Right lobe of liver (tissue), 6 donors: ENCODE measurements at places on chromosomes 2 and 18. TPM values are rescaled to one million over a fixed set of nuclear protein-coding genes. Genes with fewer than 3 reads are reported as not detected.

GRCh38 chr2:97834610-97835009 lies 121.2 kb downstream of the ZAP70 start:
- H3K27ac ChIP-seq: no peak overlapping the region
- no peaks in the 10 kb centered on the region for H3K27me3 ChIP-seq
- no peak overlapping the region for H3K4me3 ChIP-seq
- H3K4me1 ChIP-seq: peaks cover 4% of the 10 kb centered on the region

DNA sequence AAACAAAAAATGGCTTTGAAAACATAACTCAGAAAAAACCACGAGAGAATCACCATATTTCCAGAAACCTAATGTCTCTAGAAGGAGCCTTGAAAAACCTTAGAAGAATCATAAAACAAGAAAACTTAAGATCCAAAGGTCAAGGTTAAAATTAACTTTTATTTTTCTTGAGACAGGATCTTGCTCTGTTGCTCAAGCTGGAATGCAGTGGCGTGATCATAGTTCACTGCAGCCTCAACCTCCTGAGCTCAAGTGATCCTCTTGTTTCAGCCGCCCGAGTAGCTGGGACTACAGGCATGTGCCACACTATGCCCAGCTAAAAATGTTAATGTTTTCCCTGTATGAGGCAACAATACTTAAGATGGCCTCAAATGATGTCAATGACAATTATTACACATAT lies 254.2 kb upstream of the SESTD1 start:
- H3K27me3 ChIP-seq: no peaks in the 10 kb centered on the region
- H3K4me3 ChIP-seq: no peak overlapping the region
- no peaks in the 10 kb centered on the region for H3K36me3 ChIP-seq
- no peak overlapping the region for H3K27ac ChIP-seq

DNA sequence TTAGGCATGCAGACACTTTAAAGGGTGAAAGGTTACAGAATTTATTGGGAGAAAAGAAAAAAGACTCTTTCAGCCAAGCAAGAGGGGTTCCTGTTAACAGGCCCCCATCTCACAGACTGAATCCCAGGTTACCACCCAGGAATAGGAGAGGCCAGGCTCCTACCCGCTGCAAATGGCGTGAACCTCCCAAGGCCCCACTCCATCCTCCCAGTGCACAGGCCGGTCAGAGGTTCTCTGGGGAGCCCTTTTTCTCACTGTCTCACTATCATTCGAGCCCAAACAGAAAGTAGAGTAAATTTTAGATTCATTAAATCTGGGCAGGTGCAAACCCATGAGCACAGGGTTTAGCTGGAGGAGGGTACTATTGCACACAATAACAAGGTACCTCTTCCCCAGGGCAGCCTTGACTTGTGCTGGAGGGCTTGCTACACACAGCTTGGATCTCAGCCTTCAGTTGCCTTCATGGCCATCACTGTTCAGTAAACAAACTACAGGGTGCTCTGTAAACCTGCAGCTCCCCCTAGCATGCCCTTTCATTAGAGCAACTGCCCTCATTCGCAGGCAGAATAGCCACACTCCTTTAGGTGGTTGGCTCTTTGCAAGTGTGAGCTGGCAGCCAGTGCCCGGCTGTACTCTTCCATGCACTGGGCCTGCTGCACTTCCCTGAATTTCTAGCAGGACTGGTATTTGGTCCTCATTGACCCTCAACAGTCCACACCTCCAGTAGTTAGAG lies 7.3 kb upstream of the PLEK start:
- H3K36me3 ChIP-seq: no peaks in the 10 kb centered on the region
- H3K27me3 ChIP-seq: no peaks in the 10 kb centered on the region
- H3K27ac ChIP-seq: no peak overlapping the region
- H3K4me3 ChIP-seq: no peak overlapping the region
- DNase-seq: peak; percentile 50
- H3K4me1 ChIP-seq: peaks cover 5% of the 10 kb centered on the region

The NETO1 gene
- not detected for total RNA-seq

The ATG16L1 gene
- total RNA-seq: 18.8 TPM

The IL1RL1 gene
- total RNA-seq: 2.0 TPM

The HOXD3 gene
- total RNA-seq: not detected

The HOXD13 gene
- total RNA-seq: not detected

GRCh38 chr18:25057491-25058050 lies 294.4 kb downstream of the ZNF521 start:
- DNase-seq: no peak
- no peaks in the 10 kb centered on the region for H3K36me3 ChIP-seq
- no peaks in the 10 kb centered on the region for H3K4me1 ChIP-seq
- no peak overlapping the region for H3K4me3 ChIP-seq

The SERPINB12 gene
- not detected for total RNA-seq

The SLC40A1 gene
- 289 TPM for total RNA-seq

DNA sequence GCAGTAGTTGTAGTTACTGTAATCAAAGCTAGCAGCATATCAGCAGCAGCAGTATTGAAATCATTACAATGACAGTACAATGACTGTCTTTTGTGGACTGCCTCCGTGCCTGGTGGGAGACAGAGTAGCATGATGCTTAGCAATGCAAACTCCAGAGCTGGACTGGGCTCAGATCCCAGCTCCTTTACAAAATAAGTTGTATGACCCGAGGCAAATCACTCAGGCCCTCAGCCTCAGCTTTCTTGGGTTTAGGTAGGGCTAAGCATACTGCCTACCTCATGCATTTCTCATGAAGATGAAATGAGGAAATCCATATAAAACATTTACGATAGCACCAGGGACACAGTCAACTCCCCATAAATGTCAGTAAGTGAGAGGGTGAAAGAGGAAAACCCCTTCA lies 170.7 kb downstream of the TTC32 start:
- no peaks in the 10 kb centered on the region for H3K27me3 ChIP-seq
- no peaks in the 10 kb centered on the region for H3K36me3 ChIP-seq
- no peak overlapping the region for H3K4me3 ChIP-seq
- DNase-seq: no peak
- H3K27ac ChIP-seq: no peak overlapping the region
- H3K4me1 ChIP-seq: no peaks in the 10 kb centered on the region

The FKBP1B gene
- total RNA-seq: 11.0 TPM

- DNase-seq: peak; percentile 76
- peak overlapping the region; percentile 99 for H3K4me3 ChIP-seq
- H3K27ac ChIP-seq: peak overlapping the region; percentile 98
- peaks cover 12% of the 10 kb centered on the region for H3K36me3 ChIP-seq
- no peaks in the 10 kb centered on the region for H3K4me1 ChIP-seq
Measured at GRCh38 chr2:85537600-85538506, 1.1 kb upstream of the MAT2A start.

DNA sequence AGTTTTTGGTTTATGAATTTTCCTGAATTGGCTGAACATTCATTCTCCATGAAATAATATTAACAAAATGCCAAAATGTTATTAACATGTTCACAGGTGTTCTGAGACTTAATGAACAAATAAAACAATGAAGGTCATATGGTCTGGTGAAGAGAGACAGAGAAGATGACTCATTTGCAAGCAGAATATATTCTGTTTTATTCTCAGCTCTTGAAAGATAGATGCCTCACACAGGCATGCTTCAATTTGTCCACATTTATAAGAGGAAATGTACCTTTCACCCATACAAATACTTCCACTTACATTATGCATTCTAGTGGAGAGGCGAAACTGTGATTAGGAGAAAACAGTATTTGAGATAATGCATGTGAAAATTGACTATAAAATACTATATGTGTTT lies 75.4 kb upstream of the PGAP1 start:
- no peak overlapping the region for H3K4me3 ChIP-seq
- H3K27me3 ChIP-seq: no peaks in the 10 kb centered on the region
- H3K4me1 ChIP-seq: peaks cover 4% of the 10 kb centered on the region
- no peak overlapping the region for H3K27ac ChIP-seq

The RAB27B gene
- total RNA-seq: 0.68 TPM

GRCh38 chr2:224449212-224450147 lies 47.6 kb upstream of the FAM124B start:
- no peak overlapping the region for H3K4me3 ChIP-seq
- DNase-seq: no peak
- H3K27me3 ChIP-seq: no peaks in the 10 kb centered on the region
- H3K27ac ChIP-seq: peak overlapping the region; percentile 77
- H3K36me3 ChIP-seq: no peaks in the 10 kb centered on the region

DNA sequence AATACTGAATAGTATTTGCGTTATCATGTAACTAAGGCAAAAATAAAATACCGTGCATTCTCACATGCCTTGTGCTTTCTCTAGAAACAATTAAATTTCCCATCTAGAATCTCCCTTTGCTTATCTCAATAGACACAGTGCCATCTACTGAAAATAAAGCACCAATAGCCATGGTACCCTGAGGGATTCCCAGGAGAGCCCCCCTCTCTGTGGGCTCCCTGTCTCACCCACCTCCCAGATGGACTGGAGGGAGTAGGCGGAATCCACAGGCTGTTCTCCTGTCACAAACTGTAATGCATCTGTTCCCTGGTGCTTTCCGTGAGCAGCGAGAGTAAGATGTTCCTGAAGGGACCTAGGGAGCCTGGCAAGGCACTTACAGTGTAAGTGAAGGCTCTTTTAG lies 112.4 kb upstream of the UPP2 start:
- no peak for DNase-seq
- no peak overlapping the region for H3K27ac ChIP-seq
- H3K4me1 ChIP-seq: no peaks in the 10 kb centered on the region
- no peak overlapping the region for H3K4me3 ChIP-seq
- no peaks in the 10 kb centered on the region for H3K27me3 ChIP-seq
- no peaks in the 10 kb centered on the region for H3K36me3 ChIP-seq

DNA sequence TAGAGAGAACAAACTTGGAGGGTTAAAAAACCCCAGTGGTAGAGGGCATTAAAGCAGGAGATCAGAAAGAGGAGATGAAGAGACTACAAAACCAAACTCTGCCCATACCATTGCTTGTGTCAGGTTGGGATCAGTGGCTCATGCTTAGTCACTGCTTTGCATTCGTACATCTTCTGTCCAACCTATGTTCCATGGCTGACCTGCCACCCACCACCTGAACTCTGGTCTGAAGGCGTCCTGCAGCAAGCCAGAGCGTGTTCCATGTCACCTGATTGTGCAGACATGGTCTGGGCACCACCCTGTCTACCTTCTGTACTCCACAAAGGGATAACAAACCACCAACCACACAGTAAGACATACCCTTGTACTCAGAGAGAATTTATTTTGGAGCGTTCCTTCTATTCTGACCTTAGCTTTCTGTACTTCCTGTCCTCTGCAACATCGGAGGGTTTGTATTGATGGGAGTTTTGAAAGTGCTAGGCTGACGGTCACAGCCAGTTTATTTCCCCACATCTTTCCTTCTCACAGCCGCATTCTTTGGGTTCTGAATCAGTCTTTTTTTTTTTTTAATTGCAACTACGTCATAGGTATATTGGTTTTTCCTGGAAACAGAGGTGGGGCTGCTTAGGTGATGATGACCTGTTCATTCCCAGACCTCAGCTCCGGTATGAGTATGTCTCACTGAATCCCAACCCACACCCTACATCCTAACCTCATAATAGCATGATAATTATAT lies 88.3 kb downstream of the SOWAHC start:
- no peaks in the 10 kb centered on the region for H3K27me3 ChIP-seq
- H3K4me1 ChIP-seq: peaks cover 11% of the 10 kb centered on the region
- H3K36me3 ChIP-seq: no peaks in the 10 kb centered on the region

The DIPK1C gene
- not detected for total RNA-seq

The ABHD1 gene
- total RNA-seq: 0.99 TPM

DNA sequence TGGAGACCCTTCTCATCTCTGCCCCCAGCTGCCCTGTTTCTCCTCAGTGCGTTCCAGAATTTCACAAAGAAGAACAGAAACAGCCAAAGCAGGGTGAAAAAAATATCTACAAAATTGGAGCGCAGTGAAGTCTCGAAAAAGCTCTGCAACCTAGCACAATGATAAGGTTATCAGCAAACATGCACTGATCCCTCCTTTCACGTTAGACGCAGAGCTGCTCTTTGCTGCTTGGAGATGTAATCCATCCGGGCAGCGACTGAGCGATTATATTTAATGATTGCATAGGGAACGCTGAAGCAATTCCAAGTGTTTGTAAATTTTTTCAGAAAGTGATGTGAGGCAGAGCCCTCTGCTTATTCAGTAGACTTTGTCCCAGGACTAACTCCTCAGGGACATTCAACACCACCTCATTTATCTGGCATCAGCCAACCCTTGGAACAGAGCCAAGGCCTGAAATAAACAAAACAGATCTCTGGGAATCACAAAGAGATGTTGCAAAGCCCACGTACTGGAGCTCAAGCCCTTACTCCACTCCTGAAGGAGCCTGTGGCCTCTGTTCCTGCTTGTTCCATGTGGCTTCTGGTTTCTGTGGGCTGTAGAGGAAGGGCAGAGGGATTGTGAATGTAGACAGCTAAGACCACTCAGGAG lies 172.6 kb upstream of the BCL2L11 start:
- H3K36me3 ChIP-seq: no peaks in the 10 kb centered on the region
- no peak overlapping the region for H3K4me3 ChIP-seq
- no peaks in the 10 kb centered on the region for H3K27me3 ChIP-seq
- DNase-seq: no peak
- H3K27ac ChIP-seq: no peak overlapping the region

DNA sequence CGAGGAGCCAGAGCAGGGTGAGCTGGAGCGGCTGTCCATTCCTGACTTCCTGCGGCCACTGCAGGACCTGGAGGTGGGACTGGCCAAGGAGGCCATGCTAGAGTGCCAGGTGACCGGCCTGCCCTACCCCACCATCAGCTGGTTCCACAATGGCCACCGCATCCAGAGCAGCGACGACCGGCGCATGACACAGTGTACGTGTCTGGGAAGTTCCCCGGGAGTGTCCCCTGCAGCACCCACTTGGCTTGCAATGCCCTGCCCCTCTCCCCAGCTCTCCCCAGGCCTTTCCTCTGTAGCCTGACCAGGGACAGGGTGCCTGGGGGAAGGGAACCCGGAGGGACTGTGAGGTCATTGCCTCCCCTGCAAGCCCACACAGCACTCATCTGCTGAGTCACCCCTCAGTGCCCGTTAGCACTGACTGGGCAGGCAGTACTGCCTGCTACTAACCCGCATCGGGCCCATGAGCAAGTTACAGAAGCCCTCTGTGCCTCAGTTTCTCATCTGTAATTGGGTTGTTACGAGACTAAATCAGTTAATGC lies 29.4 kb upstream of the GMPPA start:
- no peak for DNase-seq
- no peaks in the 10 kb centered on the region for H3K4me1 ChIP-seq
- H3K27me3 ChIP-seq: no peaks in the 10 kb centered on the region
- no peaks in the 10 kb centered on the region for H3K36me3 ChIP-seq
- no peak overlapping the region for H3K27ac ChIP-seq
- no peak overlapping the region for H3K4me3 ChIP-seq

GRCh38 chr2:154697418-154698252 lies 860 bp upstream of the KCNJ3 start:
- H3K4me3 ChIP-seq: peak overlapping the region; percentile 63
- peaks cover 8% of the 10 kb centered on the region for H3K4me1 ChIP-seq
- H3K27me3 ChIP-seq: no peaks in the 10 kb centered on the region
- peak; percentile 69 for DNase-seq
- no peaks in the 10 kb centered on the region for H3K36me3 ChIP-seq

GRCh38 chr2:74037379-74037860 lies 52.7 kb downstream of the TET3 start:
- H3K36me3 ChIP-seq: no peaks in the 10 kb centered on the region
- no peak overlapping the region for H3K4me3 ChIP-seq
- no peak overlapping the region for H3K27ac ChIP-seq
- DNase-seq: no peak
- H3K4me1 ChIP-seq: no peaks in the 10 kb centered on the region

The EGR4 gene
- not detected for total RNA-seq

GRCh38 chr2:226431288-226431948 lies 368.2 kb downstream of the IRS1 start:
- H3K27ac ChIP-seq: no peak overlapping the region
- no peak overlapping the region for H3K4me3 ChIP-seq
- no peaks in the 10 kb centered on the region for H3K36me3 ChIP-seq
- DNase-seq: no peak
- H3K27me3 ChIP-seq: no peaks in the 10 kb centered on the region

- H3K27ac ChIP-seq: no peak overlapping the region
- H3K27me3 ChIP-seq: no peaks in the 10 kb centered on the region
- no peak overlapping the region for H3K4me3 ChIP-seq
- no peaks in the 10 kb centered on the region for H3K36me3 ChIP-seq
- H3K4me1 ChIP-seq: no peaks in the 10 kb centered on the region
Measured at GRCh38 chr2:20704886-20705285, 37.9 kb downstream of the GDF7 start.
